T-cell (primary cell): ENCODE measurements at places on chromosomes 7 and 10. TPM values are rescaled to one million over a fixed set of nuclear protein-coding genes. Genes with fewer than 3 reads are reported as not detected.

Gene AKR1B15
- total RNA-seq = not detected

DNA sequence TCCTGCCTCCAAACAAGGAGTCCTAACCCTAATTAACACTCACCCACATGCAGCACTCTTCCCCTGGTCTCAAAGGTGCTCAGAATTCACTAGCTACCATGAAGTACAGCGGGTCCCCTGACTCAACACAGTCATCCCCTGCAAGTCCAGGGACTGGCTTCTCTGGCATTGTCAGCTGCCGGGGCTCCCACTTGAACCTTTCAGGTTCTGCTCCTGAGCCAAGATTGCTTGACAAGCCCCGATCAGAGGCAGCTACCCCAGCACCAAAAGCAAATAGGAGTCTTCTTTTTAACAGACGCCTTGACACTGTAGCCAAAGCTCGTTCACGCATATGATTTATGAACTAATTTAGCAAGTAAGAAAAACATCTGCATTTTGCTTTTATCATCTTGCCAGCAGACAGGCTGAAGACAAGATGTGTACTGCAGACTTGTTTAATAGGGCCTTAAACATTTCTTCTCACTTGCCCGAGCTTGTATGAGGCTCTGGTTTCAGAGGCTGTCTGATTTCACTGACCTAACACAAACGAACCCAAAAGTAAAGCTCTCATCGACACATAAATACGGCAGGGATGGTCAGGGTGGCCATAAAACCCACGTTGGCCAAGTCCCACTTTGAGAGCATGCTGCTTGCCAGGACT, 67.6 kb upstream of the ADAM12 start:
- no peaks in the 10 kb centered on the region for H3K4me1 ChIP-seq
- no peak overlapping the region for H3K27ac ChIP-seq
- H3K4me3 ChIP-seq = no peak overlapping the region

- H3K27ac ChIP-seq = no peak overlapping the region
- DNase-seq = peak; percentile 30
- H3K4me3 ChIP-seq = no peak overlapping the region
- peaks cover 2% of the 10 kb centered on the region for H3K27me3 ChIP-seq
- H3K4me1 ChIP-seq = no peaks in the 10 kb centered on the region
- H3K36me3 ChIP-seq = no peaks in the 10 kb centered on the region
These were observed 51.6 kb downstream of the PRLHR start for GRCh38 chr10:118543714-118544400.

DNA sequence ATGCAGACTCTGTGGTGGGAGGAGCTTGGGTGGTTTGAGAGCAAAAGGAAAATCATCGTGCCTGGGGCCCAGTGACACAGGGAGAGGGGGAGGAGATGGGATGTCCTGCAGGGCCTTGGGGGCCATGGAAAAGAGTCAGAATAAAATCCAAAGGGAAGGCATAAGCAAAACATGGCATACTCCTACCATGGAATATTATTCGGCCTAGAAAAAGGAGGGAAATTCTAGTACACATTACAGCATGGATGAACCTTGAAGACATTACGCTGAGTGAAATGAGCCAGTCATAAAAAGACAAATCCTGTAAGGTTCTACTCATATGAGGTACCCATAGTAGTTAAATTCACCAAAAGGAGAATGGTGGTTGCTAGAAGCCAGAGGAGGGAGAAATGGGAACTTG, 38.7 kb downstream of the STRA8 start:
- H3K36me3 ChIP-seq = no peaks in the 10 kb centered on the region
- H3K27me3 ChIP-seq = peaks cover 20% of the 10 kb centered on the region
- no peak overlapping the region for H3K27ac ChIP-seq
- no peaks in the 10 kb centered on the region for H3K4me1 ChIP-seq
- no peak for DNase-seq
- no peak overlapping the region for H3K4me3 ChIP-seq

Gene GPR37
- total RNA-seq = not detected

- no peaks in the 10 kb centered on the region for H3K4me1 ChIP-seq
- H3K27ac ChIP-seq = no peak overlapping the region
- no peaks in the 10 kb centered on the region for H3K36me3 ChIP-seq
- peaks cover 2% of the 10 kb centered on the region for H3K27me3 ChIP-seq
These were observed 494.4 kb downstream of the TCERG1L start for GRCh38 chr10:130817046-130817624.

GRCh38 chr10:122485670-122486069, 24.3 kb downstream of the HTRA1 start:
- no peaks in the 10 kb centered on the region for H3K4me1 ChIP-seq
- H3K4me3 ChIP-seq = no peak overlapping the region
- peaks cover 7% of the 10 kb centered on the region for H3K27me3 ChIP-seq
- H3K36me3 ChIP-seq = no peaks in the 10 kb centered on the region

GRCh38 chr10:51367694-51368093, 293.4 kb downstream of the PRKG1 start:
- no peak overlapping the region for H3K27ac ChIP-seq
- H3K4me3 ChIP-seq = no peak overlapping the region
- H3K36me3 ChIP-seq = no peaks in the 10 kb centered on the region

- no peak overlapping the region for H3K27ac ChIP-seq
- H3K4me1 ChIP-seq = peaks cover 22% of the 10 kb centered on the region
- H3K27me3 ChIP-seq = no peaks in the 10 kb centered on the region
- no peaks in the 10 kb centered on the region for H3K36me3 ChIP-seq
These were observed 5.8 kb downstream of the DYNC2I1 start for GRCh38 chr7:158861936-158862704.

DNA sequence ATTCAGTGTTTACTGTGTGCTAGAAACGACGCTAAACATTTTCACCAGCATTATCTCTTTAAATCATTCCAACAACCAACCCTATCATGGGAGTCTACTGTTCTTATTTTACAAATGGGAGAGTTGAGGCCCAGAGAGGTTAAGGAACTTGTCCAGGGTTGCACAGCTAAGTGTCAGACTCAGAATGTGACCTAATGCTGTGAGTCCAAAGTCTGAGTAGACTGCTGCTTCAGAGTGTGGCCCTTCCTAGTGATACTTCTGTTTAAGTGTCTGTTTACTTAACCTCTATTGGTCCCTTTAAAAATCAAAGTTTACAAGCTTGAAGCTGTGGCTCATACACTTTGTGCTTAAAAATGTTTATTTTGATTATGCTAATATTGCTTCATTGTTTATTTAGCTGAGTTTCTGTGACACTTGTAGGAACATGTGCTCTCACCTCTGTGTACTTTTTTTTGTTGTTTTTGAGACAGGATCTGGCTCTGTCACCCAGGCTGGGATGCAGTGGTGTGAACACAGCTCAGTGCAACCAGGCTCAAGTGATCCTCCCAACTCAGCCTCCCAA, 84.4 kb upstream of the SYPL1 start:
- H3K27me3 ChIP-seq = no peaks in the 10 kb centered on the region
- H3K4me3 ChIP-seq = no peak overlapping the region
- no peaks in the 10 kb centered on the region for H3K36me3 ChIP-seq

Gene LDB3
- 0.12 TPM for total RNA-seq

DNA sequence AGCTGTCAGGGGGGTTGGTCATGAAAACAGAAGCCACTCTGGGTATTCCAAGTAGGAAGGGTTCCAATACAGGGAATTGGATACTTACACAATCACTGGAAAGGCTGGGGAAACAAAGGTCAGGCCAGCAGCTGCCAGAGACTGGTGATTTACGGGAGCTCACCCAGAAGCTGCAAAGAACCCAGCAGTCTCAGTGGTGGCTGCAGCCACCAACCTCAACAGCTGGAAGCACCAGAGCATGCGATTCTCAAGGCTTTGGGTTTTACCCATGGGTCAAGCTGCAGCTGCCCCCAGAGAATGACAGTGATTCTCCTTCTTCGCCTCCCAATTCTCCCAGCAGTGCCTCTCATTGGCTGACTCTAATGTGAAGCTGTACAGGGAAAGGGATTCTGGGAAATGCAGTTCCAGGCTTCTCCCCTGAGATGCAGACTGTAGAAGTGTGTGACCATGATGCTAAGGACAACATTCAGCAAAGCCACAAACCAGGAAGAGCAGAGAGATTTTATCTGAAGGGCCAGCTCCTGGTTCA, 107.2 kb upstream of the TCF7L2 start:
- H3K4me1 ChIP-seq = no peaks in the 10 kb centered on the region
- no peak overlapping the region for H3K4me3 ChIP-seq
- H3K27me3 ChIP-seq = no peaks in the 10 kb centered on the region
- no peaks in the 10 kb centered on the region for H3K36me3 ChIP-seq
- DNase-seq = no peak

GRCh38 chr10:99673492-99673891, 14.2 kb downstream of the ENTPD7 start:
- H3K36me3 ChIP-seq = no peaks in the 10 kb centered on the region
- no peak overlapping the region for H3K27ac ChIP-seq
- DNase-seq = no peak
- no peak overlapping the region for H3K4me3 ChIP-seq
- no peaks in the 10 kb centered on the region for H3K4me1 ChIP-seq
- no peaks in the 10 kb centered on the region for H3K27me3 ChIP-seq

- no peaks in the 10 kb centered on the region for H3K36me3 ChIP-seq
- H3K27me3 ChIP-seq = no peaks in the 10 kb centered on the region
- no peak overlapping the region for H3K27ac ChIP-seq
- DNase-seq = no peak
- no peaks in the 10 kb centered on the region for H3K4me1 ChIP-seq
These were observed 162.2 kb upstream of the TNS3 start for GRCh38 chr7:47743965-47744591.

DNA sequence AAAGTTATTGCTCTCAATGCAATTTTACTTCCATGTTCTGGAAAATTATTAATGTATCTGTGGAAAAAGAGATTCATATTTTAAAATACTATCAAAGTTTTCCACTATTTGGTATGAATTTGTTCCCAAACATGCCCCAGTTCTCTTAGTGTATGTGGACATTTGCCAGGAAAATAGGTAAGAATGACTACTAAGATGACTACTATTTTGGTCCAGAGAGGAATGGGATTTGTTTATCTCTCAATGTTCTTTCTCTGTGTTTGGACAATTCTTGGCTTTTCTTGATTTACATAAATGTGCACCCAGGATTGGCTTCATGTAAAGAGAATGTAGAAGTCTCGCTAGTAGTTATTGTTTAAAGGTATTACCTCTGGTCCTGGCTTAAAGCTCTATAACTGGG, 60.3 kb upstream of the POT1 start:
- H3K4me1 ChIP-seq = no peaks in the 10 kb centered on the region
- H3K27me3 ChIP-seq = no peaks in the 10 kb centered on the region
- no peak overlapping the region for H3K4me3 ChIP-seq
- H3K36me3 ChIP-seq = no peaks in the 10 kb centered on the region

DNA sequence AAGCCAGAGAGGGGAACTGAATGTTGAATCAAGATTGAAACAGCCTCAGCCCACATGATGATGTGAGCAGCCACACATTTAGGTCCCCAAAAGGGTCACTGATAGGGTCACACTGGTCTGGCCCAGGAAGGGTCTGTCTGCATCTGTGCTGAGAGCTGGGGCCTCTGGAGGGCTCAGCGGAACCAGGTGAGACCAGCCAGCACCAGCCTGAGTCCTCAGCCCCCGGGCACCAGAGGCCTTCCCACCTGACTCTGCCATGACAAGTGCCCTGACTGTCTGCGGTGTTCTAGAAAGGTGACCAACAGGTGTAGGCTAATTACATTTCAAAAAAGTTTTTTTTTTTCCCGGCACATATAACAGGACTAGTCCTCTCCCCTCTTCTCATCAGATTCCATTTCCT, 76.2 kb downstream of the WDR11 start:
- no peak overlapping the region for H3K27ac ChIP-seq
- peaks cover 10% of the 10 kb centered on the region for H3K27me3 ChIP-seq
- no peaks in the 10 kb centered on the region for H3K36me3 ChIP-seq
- DNase-seq = no peak

Gene NKX2-3
- not detected for total RNA-seq

GRCh38 chr7:133854739-133855138, 272.4 kb upstream of the LRGUK start:
- no peaks in the 10 kb centered on the region for H3K4me1 ChIP-seq
- H3K27me3 ChIP-seq = no peaks in the 10 kb centered on the region
- H3K36me3 ChIP-seq = no peaks in the 10 kb centered on the region
- H3K27ac ChIP-seq = no peak overlapping the region

GRCh38 chr7:112060625-112061024, 145.6 kb downstream of the DOCK4 start:
- no peaks in the 10 kb centered on the region for H3K4me1 ChIP-seq
- no peak overlapping the region for H3K27ac ChIP-seq
- H3K36me3 ChIP-seq = no peaks in the 10 kb centered on the region
- H3K4me3 ChIP-seq = no peak overlapping the region
- DNase-seq = no peak

DNA sequence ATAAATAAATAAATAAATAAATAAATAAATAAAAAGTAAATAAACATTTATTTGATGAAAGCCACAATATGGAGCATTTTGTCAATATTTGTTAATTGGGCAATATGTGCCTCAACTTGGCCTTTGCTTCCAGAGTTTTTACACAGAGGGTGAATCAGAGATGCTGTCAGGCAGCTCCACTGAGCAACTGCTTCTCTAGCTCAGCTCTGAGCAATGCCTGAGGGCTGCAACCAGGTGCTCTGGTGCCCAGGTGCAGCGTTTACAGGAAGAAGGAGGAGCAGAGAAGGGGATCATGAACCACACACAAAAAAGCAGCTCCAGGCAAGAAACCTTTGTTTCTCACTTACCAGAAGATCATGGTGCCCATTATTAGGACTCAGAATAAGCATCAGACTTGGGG, 876.2 kb upstream of the AUTS2 start:
- DNase-seq = no peak
- no peak overlapping the region for H3K27ac ChIP-seq
- H3K4me1 ChIP-seq = no peaks in the 10 kb centered on the region
- H3K27me3 ChIP-seq = no peaks in the 10 kb centered on the region

Gene GIMAP1
- total RNA-seq = 90.9 TPM

Gene MET
- 0.44 TPM for total RNA-seq

DNA sequence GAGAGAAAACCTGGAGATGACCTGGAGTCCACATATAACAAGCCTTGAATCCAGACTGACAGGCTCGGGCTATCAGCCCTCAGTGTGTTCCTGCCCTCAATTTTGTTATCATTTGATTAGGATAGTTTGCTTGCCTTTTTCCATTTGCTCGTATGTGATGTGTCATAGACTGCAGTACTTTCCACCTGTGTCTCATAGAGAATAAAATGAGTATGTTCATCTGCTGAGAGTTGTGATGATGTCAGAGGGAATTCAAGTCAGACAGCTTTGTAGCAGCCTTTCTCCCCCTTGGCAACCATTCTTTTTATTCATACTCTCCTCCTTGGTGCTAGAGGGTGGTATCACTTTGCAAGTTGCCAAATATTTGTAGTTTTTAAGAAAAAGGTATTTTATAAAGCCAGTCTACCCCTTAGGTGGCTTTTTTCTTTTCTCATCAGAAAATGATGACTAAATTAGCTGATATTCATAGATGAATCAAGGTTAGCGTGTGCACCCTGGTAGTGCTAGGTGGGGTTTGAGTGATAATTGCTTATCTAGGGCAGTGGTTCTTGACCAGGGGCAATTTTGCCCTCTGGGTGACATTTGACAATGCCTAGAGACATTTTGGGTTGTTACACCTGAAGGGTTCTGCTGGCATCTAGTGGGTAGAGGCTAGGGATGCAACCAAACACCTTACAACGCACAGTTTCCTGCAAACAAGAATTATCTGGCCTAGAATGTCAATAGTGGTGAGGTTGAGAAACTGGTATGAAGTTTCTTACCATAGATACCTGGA, 5.4 kb downstream of the SGPL1 start:
- DNase-seq = no peak
- no peak overlapping the region for H3K4me3 ChIP-seq
- no peaks in the 10 kb centered on the region for H3K27me3 ChIP-seq
- H3K4me1 ChIP-seq = no peaks in the 10 kb centered on the region

- no peak overlapping the region for H3K27ac ChIP-seq
- H3K27me3 ChIP-seq = no peaks in the 10 kb centered on the region
- no peak overlapping the region for H3K4me3 ChIP-seq
- no peaks in the 10 kb centered on the region for H3K4me1 ChIP-seq
These were observed 87.4 kb downstream of the ELAPOR2 start for GRCh38 chr7:86972072-86972471.

GRCh38 chr10:59623133-59624121, 86.2 kb downstream of the SLC16A9 start:
- no peak overlapping the region for H3K27ac ChIP-seq
- no peak for DNase-seq
- no peaks in the 10 kb centered on the region for H3K36me3 ChIP-seq
- H3K4me3 ChIP-seq = no peak overlapping the region
- peaks cover 2% of the 10 kb centered on the region for H3K4me1 ChIP-seq

Gene AIMP2
- total RNA-seq = 7.8 TPM
